M059J (cell line): ENCODE measurements at places on chromosomes 6 and 20.

DNA sequence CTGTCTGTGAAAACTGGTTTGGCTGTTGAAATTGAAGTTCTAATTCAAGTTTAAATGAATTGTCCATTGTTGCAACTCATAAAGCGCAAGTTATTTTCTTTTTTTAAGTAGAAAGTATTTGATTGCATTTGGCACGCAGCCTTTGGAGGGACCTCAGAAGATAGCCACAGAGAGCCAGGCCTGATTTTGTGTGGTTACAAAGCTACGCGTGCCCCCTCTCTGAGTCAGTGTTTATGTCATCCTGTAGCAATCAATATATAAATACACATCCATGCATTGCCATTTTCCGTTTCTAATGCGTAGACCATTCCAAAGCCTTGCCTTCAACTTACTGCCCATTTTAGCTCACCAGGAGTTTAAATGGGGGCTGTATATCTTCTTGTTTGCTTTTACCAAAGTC lies 173.2 kb downstream of the TMEM242 start:
- DNase-seq, result peak; percentile 80

DNA sequence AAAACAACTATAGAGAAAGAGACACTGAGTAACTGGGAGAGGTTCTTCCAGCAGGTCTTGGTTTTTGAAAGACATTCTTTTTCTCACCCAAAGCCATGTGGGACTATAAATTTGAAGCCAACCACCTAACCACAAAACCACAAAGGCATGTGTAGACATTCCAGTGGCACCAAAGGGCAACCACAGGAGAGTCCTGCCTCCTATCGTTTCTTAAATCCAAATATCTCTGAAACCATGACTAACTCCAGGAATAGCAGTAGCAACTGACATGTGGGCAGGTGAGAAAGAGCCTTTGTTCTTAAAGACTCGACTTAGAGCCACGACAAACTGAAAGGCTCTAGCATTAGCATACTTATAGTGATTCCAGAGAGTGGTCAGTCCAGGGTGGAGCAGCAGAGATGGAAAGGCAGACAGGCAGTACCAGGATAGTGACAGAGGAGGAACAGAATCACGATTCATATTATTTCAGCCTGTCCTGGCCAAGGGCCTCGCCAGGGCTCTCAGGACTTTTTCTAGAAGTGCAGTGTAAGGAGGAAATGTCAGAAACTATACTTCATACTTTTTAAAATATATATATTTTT lies 9.4 kb upstream of the COL9A1 start:
- DNase-seq, result peak; percentile 96

DNA sequence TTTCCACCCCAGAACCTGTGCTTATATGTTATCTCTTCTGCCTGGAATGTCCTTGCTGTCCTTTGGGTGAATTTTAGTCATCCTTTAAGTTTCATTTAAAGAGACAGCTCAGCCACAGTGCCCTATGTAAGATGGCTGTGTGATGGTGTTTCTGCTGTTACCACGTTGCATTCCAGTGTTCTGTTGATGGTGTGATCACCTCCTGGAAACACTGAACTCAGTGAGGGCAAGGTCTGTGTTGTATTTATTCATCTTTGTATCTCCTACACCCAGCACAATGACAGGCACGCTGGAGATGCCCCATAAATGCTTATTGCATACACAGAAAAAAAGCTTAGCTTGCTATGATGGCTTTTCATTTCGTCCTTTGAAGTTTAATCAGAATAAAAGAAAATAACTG lies 102.5 kb downstream of the MAP3K7 start:
- no peak for DNase-seq

DNA sequence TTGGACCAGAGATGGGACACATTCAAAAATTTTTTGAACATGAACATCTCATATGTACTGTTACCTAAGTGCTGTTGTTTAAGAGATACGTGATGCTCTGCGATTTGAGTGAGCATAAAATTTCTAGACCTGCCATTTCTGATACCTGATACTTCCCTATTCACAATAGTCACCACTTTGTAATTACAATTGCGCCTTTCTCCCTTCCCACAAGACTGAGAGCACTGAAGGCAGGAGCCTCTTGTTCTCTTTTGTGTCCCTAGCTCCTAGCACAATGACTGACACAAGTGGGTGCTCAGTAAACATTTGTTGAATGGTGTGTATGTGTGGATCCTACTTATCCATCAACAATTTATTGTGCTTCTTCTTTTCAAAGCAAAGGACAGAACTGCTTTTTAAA lies 92.8 kb upstream of the TMEM30A start:
- DNase-seq, result no peak

DNA sequence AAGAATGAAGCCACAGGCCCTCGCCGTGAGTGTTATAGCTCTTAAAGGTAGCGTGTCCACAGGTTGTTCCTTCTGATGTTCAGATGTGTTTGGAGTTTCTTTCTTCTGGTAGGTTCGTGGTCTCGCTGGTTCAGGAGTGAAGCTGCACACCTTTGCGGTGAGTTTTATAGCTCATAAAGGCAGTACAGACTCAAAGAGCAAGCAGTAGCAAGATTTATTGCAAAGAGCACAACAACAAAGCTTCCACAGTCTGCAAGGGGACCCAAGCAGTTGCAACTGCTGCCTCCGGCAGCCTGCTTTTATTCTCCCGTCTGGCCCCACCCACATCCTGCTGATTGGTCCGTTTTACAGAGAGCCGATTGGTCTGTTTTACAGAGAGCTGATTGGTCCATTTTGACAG lies 5.2 kb downstream of the HIVEP1 start:
- no peak for DNase-seq

- DNase-seq, result peak; percentile 69
These were observed 83.1 kb upstream of the PHACTR2 start for GRCh38 chr6:143594647-143595046.

- DNase-seq, result no peak
These were observed 81.1 kb downstream of the PLCG1 start for GRCh38 chr20:41218466-41218865.

DNA sequence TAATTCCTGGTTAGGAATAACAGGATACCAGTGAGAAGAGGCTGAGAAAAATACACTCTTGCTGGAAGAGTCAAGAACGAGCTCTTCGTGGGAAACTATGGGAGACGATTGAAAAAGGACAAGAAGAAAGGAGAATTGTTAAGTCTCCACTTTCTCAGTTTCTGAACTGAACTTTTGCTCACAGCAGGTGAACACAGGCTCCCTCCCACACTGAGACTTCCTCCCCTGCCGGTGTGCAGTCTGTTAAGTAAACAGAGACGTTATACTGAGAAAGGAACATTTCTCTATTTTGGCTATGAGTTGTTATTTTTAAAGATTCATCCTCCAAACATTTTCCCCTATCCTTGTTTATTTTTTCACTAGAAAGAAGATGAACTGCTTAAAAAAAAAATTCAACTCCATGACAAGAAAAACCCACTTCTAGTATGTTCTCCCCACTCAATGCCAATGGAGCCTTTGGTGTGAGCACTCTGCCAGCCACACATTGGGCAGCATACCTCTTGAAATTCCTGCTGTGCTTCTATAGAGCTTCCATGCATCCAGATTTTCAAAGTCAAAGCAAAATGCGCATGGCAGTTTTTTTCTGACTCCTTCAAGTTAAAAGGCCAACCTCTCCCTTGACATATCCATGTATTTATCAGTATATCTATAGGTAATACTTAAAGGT lies 250.5 kb downstream of the ESR1 start:
- no peak for DNase-seq

GRCh38 chr20:22473293-22473692 lies 111.1 kb downstream of the FOXA2 start:
- DNase-seq, result no peak

DNA sequence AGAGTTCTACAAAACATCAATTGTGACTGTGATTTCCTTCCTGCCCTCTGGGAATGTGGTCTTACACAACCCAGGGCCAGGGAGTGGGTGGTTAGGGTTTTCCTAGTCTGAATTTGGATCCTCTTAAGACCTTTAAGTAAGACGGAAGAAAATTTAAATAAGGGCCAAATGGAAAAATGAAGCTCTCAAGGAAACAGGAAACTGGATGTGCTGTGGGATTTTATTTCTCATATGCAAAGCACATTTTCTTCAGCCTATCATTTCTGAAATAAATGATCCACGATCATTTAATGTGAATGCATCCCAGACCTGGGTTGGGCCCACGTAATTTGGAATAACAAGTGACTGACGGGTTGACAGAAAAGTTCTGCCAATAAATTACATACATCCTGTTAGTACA lies 243.6 kb downstream of the CLIC5 start:
- no peak for DNase-seq

- no peak for DNase-seq
These were observed 14.1 kb downstream of the SNX14 start for GRCh38 chr6:85579581-85579980.

- DNase-seq, result no peak
These were observed at the start of gene CDH26 for GRCh38 chr20:59958123-59958522. Gene CDH26 (plus strand): TSS chr20:59958423. CDS start chr20:59958727, 304 bp downstream.

DNA sequence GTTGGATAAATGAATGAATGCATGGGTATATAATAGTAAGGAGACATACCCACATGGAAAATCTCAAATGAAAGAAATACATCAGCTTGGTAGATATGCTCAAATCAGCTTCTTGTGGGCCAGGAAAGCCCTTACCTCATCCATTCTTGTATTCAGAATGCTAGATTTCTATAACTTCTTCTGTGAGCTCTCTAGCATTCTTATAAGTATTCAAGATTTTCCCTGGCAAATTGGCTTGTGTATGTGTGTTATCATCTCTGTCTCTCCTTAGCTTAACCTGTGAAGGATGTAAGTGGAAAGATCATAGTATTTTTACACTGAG lies 100.8 kb downstream of the OR2B2 start:
- DNase-seq, result no peak

DNA sequence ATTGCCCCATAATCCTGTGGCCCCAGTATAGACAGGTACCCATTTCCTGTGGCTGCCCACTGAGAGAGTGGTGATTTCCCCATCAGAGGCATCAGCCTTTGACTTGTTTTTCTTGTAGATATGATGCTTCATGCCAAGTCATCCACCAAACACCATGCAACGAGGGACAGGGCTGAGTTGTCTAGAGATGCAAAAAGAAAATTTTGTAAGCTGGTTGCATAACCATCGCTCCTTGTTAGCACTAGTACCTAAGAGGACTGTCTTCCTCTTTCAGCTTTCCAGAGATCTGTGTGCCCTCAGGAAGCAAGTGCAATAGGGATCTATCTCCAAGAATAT lies 166.8 kb downstream of the BCAS1 start:
- no peak for DNase-seq

DNA sequence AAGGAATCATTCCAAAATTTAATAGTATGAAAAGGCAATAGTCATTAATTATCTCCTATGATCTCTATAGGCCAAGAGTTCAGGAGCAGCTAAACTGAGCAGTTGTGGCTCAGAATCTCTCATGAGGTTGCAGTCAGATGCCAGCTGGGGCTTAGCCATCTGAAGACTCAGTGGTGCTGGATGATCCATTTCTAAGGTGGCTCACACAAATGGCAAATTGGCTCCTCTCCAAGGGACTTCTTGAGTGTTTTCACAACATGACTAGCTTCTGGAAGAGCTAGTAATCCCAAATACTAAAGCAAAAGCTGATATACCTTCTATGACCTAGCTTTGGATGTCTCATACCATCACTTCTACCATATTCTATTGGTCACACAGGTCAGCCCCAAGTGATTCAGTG lies 104.2 kb downstream of the HAO1 start:
- no peak for DNase-seq

GRCh38 chr6:168097221-168097620 lies 18.2 kb upstream of the FRMD1 start:
- DNase-seq, result no peak

GRCh38 chr6:4253604-4254231 lies 118.3 kb upstream of the ECI2 start:
- peak; percentile 81 for DNase-seq

DNA sequence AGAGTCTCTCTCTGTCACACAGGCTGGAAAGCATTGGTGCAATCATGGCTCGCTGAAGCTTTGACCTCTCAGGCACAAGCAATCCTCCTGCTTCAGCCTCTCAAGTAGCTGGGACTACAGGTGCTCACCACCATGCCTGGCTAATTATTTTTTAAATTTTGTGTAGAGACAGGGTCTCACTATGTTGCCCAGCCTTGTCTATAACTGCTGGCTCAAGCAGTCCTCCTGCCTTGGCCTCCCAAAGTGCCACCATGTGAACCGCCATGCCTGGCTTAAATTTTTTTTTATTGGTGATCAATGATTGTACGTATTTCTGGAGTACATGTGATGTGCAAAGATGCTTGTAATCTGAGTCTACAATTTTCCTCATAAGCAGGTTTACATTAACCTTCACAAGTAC lies 54.8 kb downstream of the THBS2 start:
- no peak for DNase-seq

GRCh38 chr6:5126214-5126613 lies 41.1 kb downstream of the PPP1R3G start:
- peak; percentile 71 for DNase-seq

- no peak for DNase-seq
These were observed 106.0 kb upstream of the CDH4 start for GRCh38 chr20:61146023-61146422.

- DNase-seq, result no peak
These were observed 154.6 kb downstream of the RFPL4B start for GRCh38 chr6:112501705-112502104.
